GM04504 (cell line): ENCODE measurements at places on chromosomes 4 and X.
A peak's percentile ranks its signal among the peaks of the same experiment; 100 is the strongest.

GRCh38 chrX:28180096-28180495, 198.8 kb upstream of the DCAF8L1 start:
- DNase-seq, result no peak

GRCh38 chr4:7462509-7462971, 27.8 kb upstream of the PSAPL1 start:
- DNase-seq, result peak; percentile 7

DNA sequence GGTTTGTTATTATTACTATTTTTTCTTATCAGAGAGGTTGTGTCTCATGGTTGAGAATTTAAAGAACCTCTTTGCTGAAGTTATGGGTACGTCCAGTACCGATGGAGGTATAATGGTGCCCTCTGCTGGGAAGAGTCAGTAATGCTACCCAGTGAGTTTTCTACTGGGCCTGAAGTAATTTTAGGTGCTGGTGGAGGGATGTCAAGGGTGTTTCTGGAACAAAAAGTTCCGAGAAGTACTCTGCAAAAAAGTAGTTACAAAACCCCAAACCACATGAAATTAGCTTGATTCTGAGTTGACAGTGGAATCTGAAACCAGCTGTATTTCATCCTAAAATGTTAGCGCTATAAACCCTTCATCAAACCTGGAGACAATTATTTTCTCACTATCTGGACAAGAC, 102.5 kb upstream of the MID1 start:
- DNase-seq, result peak; percentile 48

GRCh38 chrX:16852617-16853179, 17.5 kb downstream of the RBBP7 start:
- no peak for DNase-seq

- DNase-seq, result no peak
Measured at GRCh38 chrX:12988797-12989196, 13.9 kb downstream of the TMSB4X start.

GRCh38 chr4:36313301-36313700, 31.9 kb downstream of the DTHD1 start:
- no peak for DNase-seq

- DNase-seq, result no peak
Measured at GRCh38 chr4:15007201-15007600, 4.9 kb downstream of the CPEB2 start.

- peak; percentile 78 for DNase-seq
Measured at GRCh38 chr4:149409146-149409545, 406.5 kb downstream of the IQCM start.

- no peak for DNase-seq
Measured at GRCh38 chr4:67651536-67651935, 49.4 kb downstream of the UBA6 start.

GRCh38 chr4:146370841-146371240, 150.9 kb downstream of the SLC10A7 start:
- no peak for DNase-seq

- DNase-seq, result no peak
Measured at GRCh38 chrX:148588649-148589310, 88.4 kb downstream of the AFF2 start.

- DNase-seq, result no peak
Measured at GRCh38 chr4:48841045-48841827, 10.3 kb downstream of the OCIAD1 start.

DNA sequence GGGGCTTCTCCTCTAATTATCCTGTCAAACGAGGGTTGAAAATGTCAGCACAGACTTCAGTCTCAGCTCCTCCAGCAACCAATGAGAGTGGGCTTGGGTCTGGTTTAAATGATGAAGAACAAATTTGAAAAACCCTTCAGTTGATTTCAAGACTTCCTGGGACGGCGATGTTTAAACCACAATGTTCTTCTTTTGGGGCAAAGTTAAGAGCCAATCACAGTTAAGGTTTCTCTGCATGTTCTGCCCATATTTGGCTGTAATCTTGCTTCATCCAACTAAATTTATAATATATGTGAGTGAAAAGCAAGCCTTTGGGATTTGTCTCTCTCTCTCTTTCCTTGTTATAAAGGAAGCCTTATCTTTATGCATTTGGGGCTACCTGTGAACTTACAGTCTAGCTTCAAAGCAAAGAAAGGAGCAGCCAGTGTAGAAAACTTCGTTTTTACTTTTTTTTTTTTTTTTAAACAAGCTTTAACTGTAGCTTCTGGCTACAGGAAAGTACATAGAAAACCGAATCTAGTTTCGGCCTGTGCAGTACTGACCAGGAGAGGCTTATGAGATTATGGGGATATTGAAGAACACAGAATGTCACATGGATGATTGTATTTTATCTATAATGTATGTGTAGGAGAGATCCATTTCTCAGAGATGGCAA, 46.8 kb upstream of the FAM9C start:
- no peak for DNase-seq
